ENCODE measurements at places on chromosomes 6 and 20.

DNA sequence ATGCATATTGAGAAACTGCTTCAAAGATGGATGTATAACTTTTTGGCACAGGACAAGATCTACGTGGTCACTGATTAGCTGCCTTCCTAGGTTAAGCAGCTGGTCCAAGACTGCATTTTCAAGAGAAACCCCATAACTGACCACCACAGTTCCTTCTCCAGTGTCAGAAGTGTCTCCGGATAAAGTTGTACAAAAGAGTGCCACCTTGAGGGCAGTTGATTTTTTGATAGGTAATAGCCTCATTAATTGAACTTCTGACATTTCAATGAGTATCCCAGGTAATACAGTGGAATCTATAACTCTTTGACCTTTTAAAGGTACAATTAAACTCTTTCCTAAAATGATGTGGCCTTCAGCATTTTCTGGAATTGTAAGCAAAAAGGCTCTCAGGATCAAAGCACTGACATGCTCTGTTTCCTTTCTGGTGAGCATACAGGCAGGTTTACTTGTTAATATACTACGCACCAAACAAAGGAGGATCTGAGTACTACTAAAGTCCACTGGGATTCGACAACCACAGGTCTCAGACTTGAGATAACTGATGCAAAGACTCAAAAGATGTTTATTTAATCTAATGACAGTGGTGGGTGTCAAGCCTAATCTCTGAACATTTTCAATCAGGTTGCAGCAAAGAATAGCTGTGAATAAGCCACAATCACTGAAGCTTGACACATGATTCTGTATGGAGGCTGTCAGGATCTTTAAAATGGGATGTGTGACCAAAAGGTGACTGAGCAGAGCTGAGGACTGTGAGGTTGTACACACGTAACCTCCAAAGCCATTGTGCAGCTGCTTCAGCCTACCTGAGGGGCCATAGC, 21.2 kb downstream of the MKKS start:
- no peak for DNase-seq

DNA sequence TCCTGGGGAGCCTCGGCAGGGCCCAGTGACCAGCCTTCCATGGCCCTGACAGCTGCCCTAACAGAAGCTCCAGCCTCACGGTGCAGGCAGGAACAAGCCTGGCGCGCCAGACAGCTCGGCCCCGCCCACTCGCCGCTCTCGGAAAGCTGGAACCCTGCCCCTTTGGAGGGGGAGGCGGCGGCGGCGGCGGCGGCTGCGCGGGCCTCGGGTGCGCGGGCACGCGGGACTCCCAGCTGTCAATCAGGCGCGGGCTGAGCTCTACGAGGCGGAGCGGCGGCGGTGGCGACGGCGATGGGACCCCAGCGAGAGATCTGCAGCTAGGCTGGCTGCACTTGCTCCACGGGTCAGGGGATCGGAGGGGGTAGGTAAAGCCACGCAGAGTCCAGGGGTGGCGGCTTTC, at the start of gene NRSN1:
Gene NRSN1 (plus strand): TSS at position 236 of the 400 bp plus-strand sequence. CDS start 8,113 bp downstream, outside the sequence.
- no peak for DNase-seq

- DNase-seq, result no peak
Observed at GRCh38 chr6:45965792-45966191, 49.9 kb downstream of the CLIC5 start.

GRCh38 chr6:170258407-170258806, 32.5 kb downstream of the DLL1 start:
- no peak for DNase-seq

DNA sequence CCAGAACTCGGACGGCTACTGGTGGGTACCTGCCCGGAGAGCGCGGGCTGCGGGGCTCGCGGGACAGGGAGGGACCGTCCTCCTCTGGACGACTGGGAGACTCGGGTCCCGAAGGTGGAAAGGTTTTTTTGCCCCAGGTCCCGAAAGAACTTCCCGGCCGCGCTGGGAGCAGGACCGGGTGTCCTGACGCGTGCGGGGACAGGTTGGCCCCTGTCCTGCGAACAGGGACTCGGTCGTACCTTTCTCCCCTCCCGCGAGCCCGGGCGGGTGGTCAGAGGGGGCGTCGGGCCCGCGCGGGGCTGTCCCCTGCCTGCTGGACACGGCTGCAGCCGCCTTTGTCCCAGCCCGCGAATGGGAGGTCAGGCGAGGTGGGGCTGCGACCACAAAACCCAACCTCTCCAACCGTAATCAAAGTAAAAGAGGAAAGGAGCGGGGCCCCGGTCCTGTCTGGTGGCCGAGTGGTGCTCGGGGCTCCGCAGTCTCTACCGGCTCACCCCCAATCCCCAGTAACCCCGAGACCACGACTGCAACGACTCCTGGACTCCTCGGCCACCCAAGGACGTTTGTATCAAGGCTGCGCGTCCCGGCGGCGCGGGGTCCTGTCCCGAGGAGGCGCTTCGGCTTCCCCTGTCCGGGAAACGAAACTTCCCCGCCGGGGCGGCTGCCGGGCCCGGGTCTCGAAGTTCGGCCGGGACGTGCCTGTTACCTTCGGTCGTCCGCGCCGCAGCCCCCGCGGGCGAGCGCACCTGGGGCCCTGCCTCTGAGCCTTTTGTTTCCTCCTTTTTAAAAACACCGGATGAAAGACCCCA, 798 bp downstream of the DSP start:
- no peak for DNase-seq

DNA sequence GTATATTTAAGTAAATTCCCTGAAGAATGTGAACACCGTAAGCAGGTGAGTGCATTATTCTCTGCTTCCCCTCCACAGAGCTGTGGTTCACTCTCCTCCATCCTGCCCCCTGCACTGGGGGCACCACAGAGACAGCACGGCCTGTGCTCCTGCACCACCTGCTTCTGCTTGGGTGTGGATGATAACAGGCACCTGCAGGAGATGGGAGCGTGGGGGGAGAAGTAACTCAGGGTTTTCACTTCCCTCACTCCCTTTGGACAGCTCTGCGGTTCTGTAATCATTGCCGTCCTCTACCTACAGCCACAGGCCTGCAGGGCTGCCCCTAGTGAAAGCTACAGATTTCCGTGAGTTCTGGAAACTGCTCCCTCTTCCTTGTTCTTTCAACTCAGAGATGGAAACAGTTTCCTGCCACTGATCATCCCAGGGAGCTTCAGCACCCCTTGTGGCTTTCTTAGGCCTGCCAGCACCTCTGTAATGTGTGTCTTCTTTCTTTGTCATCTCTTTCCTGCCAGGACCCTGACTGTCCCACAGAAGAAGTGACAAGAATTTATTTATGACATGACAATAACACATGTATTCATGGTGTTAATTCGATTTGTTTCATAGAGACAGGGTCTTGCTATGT, 21.3 kb upstream of the MICB start:
- no peak for DNase-seq

GRCh38 chr6:139996253-139996834, 621.9 kb upstream of the CITED2 start:
- no peak for DNase-seq

GRCh38 chr6:7129360-7129759, 21.6 kb downstream of the RREB1 start:
- no peak for DNase-seq

DNA sequence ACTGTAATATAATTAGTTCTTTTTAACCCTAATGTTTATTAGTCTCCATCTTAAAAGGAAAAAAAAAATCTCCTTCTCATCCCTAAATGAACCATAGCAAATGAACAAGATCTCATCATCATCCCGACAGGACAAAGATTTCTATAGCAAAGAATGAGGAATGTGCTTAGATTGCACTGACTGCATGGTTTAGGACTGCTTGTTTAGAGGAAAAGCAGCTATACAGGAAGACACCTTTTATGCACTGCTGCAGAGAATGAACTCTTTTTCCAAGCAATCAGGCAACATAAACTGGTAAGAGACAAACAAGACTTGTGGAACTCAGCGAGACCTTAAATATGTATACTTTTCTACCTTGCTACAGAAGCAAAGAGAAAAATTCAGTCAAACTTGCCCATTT, 26.8 kb downstream of the CSNK2A1 start:
- no peak for DNase-seq

DNA sequence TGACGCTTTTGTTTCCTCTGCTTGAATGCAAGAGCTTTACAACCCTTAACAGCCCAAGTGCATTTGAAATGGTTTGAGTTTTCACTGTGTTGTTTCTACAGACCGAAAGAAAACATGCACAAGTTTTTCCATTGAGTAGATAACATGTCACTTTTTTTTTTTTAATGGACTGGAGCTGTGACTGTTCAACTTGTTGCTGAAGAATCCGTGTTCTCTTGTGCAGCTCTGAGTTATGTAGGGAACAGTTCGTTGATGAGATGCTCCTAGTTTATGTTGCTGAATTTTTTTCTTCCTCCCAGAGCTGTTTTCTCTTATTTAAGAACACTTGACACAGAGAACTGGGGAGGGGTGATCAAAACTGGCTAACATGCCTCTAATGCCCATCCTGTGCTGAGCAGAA, 89.3 kb downstream of the DTD1 start:
- no peak for DNase-seq

- DNase-seq, result no peak
Observed at GRCh38 chr6:21749754-21750153, 156.2 kb downstream of the SOX4 start.

GRCh38 chr6:17227403-17227802, 53.8 kb upstream of the RBM24 start:
- DNase-seq, result no peak

DNA sequence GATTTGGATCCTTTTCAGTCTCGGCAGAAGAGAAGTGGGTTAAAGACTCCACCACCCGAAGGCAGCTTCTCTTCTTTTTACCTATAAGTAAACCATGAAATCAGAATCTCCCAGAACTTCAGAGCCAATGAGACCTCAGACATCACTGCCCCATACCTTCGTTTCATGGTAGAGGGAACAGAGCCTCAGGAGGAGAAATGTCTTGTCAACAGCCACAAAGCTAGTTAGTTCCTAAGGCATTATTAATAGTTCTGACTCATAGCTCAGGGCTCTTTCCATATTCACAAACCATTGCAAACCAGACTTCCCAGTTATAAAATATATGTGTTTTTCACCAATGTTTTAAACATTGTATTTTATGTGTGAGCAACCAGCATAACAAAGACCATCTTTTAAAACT, 118.7 kb upstream of the RIPOR2 start:
- DNase-seq, result no peak

- no peak for DNase-seq
Observed at GRCh38 chr6:160955508-160956295, 35.9 kb upstream of the MAP3K4 start.

GRCh38 chr6:47437592-47437991, 40.0 kb upstream of the CD2AP start:
- no peak for DNase-seq

DNA sequence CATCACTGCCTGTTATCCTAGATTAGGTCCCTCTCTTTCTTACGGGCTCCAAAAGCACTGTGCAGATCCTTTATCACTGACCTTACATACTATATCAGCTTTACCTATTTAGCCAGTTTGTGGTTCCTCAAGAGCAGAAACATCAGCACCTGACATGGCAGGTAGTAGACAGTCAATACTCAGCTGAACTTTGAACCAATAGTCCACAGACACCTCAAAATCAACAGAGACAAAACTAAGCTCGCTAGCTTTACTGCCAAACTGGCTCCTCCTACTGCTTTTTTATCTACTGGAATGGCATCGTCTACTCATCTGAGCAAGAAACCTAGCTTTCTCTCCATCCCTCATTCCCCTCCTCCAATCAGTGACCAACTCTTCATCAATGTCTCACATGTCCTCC, 5.6 kb downstream of the IL17A start:
- DNase-seq, result no peak

GRCh38 chr20:24795436-24795835, 153.6 kb upstream of the CST7 start:
- DNase-seq, result no peak

GRCh38 chr6:167703781-167704180, 122.9 kb upstream of the AFDN start:
- no peak for DNase-seq

DNA sequence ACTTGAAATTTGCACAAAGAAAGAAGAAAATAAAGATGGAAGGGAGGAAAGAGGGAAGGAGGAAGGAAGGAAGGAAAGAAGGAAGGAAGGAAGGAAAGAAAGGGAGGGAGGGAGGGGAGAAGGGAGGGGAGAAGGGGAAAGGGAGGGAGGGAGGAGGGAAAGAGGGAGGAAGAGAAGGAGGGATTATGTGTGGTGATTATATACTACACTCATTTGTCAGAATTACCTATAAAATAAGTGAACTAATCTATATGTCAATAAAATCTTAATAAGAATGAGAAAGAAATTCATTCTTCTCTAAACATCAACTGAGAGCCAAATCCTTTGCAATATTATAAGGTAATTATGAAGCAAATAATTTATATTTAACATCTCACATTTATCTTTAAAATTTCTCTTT, 77.9 kb upstream of the TFAP2D start:
- DNase-seq, result no peak

GRCh38 chr6:119517428-119517827, 167.9 kb upstream of the MAN1A1 start:
- no peak for DNase-seq

- DNase-seq, result no peak
Observed at GRCh38 chr6:36612101-36612625, 18.0 kb downstream of the SRSF3 start.

- DNase-seq, result no peak
Observed at GRCh38 chr6:143406673-143407072, 43.8 kb downstream of the ADAT2 start.

- DNase-seq, result no peak
Observed at GRCh38 chr6:133816171-133816570, 72.7 kb upstream of the TCF21 start.

- DNase-seq, result no peak
Observed at GRCh38 chr6:169513478-169514193, 188.2 kb downstream of the WDR27 start.

DNA sequence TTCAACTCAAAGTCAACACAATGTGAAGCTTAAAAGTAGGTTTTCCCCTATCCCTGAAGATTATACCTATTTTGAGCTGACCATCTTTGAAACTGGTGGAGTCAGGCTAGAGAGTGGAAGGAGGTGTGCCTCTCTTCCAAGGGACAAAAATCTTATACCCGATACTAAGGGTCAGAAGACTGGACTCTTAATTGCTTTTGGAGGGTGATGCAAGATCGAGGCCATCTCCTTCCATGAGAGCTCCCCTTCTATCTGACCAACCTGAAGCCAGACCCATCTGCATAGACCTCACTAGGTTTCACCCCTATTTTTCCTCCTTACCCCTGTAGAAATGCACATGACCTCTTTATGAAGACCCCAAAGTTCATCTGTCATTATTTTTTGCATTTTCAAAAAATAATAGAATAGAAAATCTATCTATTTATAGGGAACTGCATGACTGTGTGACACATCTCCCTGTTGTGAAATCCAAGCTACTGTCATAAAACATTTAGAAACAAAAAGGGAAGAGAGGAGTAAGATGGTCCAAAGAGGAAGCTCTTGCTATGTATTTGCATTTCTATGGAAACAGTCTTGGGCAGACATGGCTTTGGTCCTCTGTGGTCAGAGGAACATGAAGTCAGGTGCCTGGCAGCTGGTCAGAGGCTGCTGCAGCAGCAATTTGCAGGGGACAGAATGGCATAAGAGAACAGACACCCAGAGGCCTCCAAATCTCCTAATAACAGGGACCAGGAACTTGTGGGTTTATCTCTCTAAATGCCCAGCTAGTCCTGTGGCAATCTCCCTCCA, 349.2 kb downstream of the MAFB start:
- DNase-seq, result no peak

Measured in RKO (cell line).